ENCODE measurements at places on chromosomes 7 and 10.

- no peak overlapping the region for H3K27ac ChIP-seq
- no peak for DNase-seq
- no peaks in the 10 kb centered on the region for H3K27me3 ChIP-seq
- peaks cover 3% of the 10 kb centered on the region for H3K4me1 ChIP-seq
- no peak overlapping the region for H3K4me3 ChIP-seq
Observed at GRCh38 chr10:117398029-117398428, 22.8 kb upstream of the PDZD8 start.

DNA sequence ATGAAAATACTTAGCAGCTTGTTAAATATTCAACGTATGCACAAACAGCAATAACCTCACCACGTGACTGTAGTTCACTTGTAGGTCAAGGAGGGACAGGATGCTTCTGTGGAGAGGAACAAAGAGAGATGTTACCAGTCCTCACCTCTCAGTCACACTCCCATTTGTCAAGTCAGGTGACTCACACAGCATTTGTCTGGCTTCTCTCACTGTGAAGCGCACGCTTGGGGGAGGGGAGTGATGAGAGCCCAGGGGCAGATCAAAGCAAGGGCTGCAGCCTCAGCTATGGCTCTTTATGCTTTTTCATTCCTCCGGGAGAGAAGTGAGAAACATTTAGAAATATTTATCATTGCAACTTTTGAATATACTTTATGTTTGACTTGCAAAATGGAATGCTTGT lies 2.9 kb upstream of the RBM20 start:
- peaks cover 20% of the 10 kb centered on the region for H3K27me3 ChIP-seq
- H3K36me3 ChIP-seq: no peaks in the 10 kb centered on the region
- no peak overlapping the region for H3K27ac ChIP-seq
- H3K4me3 ChIP-seq: peak overlapping the region; percentile 69

GRCh38 chr10:131641231-131641630 lies 259.6 kb upstream of the PPP2R2D start:
- no peak for DNase-seq
- no peak overlapping the region for H3K4me3 ChIP-seq
- H3K4me1 ChIP-seq: peaks cover 10% of the 10 kb centered on the region
- H3K27ac ChIP-seq: peak overlapping the region; percentile 17

DNA sequence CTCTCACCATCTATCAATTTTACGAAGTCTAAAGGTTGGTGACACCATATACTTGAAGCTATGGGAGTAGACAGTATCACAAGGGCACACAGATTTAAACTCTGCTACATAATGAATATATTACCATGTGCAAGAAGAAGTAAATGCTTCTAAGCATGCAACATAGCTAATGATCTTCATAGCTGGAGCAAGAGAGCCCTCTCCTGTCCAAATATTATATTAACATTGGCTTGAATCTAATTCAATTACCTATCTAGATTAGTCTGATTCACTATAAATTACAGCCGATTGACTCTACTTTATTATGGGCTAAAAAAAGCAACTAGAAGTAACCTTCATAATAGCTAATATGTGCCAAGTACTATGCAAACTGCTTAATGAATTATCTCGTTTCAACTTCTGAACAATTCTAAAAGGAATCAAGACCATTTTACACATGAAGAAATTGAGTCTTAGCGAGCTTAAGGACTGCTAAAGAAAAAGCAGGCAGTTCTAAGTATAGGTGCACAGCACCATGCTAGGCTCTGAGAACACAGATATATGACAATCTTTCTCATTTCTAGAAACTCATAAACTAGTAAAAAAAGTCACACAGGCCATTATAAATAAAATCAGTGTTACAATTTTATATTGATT lies 21.9 kb downstream of the FRA10AC1 start:
- no peak overlapping the region for H3K27ac ChIP-seq
- peaks cover 6% of the 10 kb centered on the region for H3K36me3 ChIP-seq
- H3K4me1 ChIP-seq: no peaks in the 10 kb centered on the region
- no peak overlapping the region for H3K4me3 ChIP-seq

DNA sequence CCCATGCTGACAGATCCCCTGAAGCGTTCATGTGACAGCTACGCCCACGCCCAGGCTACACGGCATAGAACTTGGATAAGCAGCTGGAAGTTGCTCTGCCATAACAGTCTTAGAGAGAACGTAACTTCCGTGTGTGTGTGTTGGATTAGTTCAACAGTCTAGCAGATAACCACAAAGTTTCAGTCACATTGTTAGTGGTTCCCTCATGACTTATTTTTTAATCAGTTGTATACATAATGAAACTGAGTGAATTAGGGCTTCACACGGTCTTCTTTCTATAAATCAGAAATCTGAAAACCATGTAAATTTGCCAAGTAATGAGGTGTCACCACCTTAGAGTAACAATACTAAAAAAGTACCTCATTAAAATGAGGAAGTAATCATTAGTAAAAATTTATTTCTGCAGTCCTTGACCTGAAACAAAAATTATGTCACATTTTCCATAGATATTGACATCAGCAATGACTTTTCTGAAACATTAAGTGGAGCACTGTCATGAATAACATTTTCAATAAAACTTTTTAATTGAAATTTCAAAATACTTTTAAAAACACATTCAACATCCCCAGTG lies 21.7 kb upstream of the MACC1 start:
- no peaks in the 10 kb centered on the region for H3K36me3 ChIP-seq
- H3K4me1 ChIP-seq: peaks cover 12% of the 10 kb centered on the region
- DNase-seq: no peak
- H3K27ac ChIP-seq: no peak overlapping the region
- H3K27me3 ChIP-seq: peaks cover 7% of the 10 kb centered on the region

- no peaks in the 10 kb centered on the region for H3K27me3 ChIP-seq
- H3K4me1 ChIP-seq: peaks cover 9% of the 10 kb centered on the region
- DNase-seq: no peak
- no peak overlapping the region for H3K27ac ChIP-seq
- H3K4me3 ChIP-seq: no peak overlapping the region
- H3K36me3 ChIP-seq: peaks cover 21% of the 10 kb centered on the region
Observed at GRCh38 chr7:121397361-121397760, 1.3 kb upstream of the FAM3C start.

GRCh38 chr7:140680886-140681285 lies 8.1 kb downstream of the ADCK2 start:
- H3K4me1 ChIP-seq: peaks cover 25% of the 10 kb centered on the region
- H3K27ac ChIP-seq: no peak overlapping the region
- peaks cover 11% of the 10 kb centered on the region for H3K27me3 ChIP-seq
- H3K4me3 ChIP-seq: no peak overlapping the region

DNA sequence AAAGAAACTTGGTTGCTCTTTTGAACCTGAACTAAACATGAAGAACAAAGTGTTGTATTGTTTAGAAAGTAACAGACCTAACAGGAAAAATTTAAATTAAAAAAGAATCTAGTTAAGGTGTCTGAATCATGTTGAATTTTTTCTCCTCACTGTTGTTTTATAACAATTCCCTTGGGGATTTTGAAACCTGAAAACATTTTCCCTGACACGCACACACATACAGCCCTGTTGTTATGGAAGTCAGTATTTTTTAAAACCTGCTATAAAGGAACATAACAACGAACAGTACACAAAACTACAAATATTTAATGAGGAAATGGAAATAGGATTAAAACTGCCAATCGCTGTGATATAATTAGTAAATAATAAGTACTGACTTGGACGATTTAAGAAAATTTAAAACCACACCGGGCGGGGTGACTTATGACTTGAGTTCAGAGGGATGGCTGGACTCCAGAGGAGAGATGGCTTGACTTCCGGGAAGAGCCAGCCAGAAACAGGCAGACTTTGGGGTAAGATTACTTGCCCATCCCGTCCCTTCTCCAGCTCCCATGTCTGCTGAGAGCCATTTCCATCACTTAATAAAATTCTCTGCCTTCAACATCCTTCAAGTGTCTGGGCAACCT lies 16.2 kb upstream of the SPOCK2 start:
- no peak overlapping the region for H3K27ac ChIP-seq
- peaks cover 2% of the 10 kb centered on the region for H3K27me3 ChIP-seq
- peaks cover 25% of the 10 kb centered on the region for H3K4me1 ChIP-seq
- peaks cover 38% of the 10 kb centered on the region for H3K36me3 ChIP-seq
- H3K4me3 ChIP-seq: no peak overlapping the region
- DNase-seq: no peak

- no peak for DNase-seq
- peaks cover 5% of the 10 kb centered on the region for H3K36me3 ChIP-seq
- H3K4me1 ChIP-seq: peaks cover 29% of the 10 kb centered on the region
Observed at GRCh38 chr7:22438994-22439393, 61.0 kb downstream of the STEAP1B start.

DNA sequence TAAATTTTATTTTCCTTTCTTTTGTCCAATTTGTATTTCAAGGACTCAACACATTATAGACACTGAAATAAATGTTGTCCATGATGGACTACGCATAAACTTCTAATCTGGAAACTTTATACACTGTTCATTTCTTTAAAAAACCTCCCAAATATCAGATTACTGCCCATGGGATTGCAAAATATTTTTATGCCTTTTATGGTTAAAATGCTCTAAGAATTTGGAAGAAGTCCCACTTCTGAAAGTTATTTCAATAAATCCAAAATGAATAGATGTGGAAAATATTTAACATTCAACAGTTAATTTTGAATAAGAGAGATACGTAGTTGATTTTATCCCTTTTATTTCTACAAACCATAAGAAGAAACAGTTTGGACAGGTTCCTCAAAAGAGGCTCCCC lies 46.1 kb downstream of the CABCOCO1 start:
- H3K27me3 ChIP-seq: peaks cover 7% of the 10 kb centered on the region
- no peaks in the 10 kb centered on the region for H3K4me1 ChIP-seq
- no peaks in the 10 kb centered on the region for H3K36me3 ChIP-seq
- no peak overlapping the region for H3K27ac ChIP-seq

DNA sequence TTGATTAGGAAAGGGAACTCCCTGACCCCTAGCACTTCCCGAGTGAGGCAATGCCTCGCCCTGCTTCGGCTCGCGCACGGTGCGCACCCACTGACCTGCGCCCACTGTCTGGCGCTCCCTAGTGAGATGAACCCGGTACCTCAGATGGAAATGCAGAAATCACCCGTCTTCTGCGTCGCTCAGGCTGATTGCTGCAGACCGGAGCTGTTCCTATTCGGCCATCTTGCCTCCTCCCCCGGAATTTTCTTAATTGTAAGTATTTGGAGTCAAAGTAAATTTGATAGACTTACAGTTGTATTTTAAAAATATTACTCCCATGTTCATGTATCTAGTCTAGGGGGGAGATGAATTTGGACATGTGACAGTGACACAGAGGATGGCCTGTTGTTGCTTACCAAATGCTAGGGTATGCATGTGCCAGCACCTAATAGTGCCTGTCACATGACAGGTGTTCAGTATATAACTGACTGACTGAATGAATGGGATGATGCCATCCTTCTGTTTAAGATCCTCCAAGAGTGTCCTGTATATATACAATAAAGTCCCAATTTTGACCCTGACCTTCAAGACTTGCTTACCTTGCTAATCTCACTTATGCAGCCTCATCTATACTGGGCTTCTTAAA lies 42.0 kb upstream of the ICA1 start:
- no peak for DNase-seq
- H3K36me3 ChIP-seq: peaks cover 15% of the 10 kb centered on the region
- H3K27me3 ChIP-seq: no peaks in the 10 kb centered on the region
- H3K27ac ChIP-seq: no peak overlapping the region
- peaks cover 5% of the 10 kb centered on the region for H3K4me1 ChIP-seq
- H3K4me3 ChIP-seq: no peak overlapping the region

DNA sequence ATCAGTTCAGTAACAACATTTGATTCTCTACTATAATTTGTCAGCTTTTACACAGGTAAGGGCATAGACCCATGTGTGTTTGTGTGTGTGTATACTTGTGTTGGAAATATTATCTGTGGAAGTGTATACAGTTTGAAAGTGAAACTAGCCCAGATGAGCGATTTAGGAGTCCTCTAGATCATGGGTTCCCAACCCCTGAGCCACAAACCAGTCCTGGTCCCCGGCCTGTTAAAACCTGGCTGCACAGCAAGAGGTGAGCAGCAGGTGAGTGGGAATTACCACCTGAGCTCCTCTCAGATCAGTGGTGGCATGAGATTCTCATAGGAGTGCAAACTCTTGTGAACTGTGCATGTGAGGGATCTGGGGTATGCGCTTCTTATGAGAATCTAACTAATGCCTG lies 1221.5 kb upstream of the SORCS1 start:
- no peaks in the 10 kb centered on the region for H3K36me3 ChIP-seq
- H3K4me1 ChIP-seq: no peaks in the 10 kb centered on the region
- no peak overlapping the region for H3K4me3 ChIP-seq
- H3K27ac ChIP-seq: no peak overlapping the region

- DNase-seq: no peak
- no peak overlapping the region for H3K4me3 ChIP-seq
- peaks cover 84% of the 10 kb centered on the region for H3K36me3 ChIP-seq
- H3K4me1 ChIP-seq: peaks cover 10% of the 10 kb centered on the region
Observed at GRCh38 chr7:128959296-128959695, 21.6 kb downstream of the IRF5 start.

DNA sequence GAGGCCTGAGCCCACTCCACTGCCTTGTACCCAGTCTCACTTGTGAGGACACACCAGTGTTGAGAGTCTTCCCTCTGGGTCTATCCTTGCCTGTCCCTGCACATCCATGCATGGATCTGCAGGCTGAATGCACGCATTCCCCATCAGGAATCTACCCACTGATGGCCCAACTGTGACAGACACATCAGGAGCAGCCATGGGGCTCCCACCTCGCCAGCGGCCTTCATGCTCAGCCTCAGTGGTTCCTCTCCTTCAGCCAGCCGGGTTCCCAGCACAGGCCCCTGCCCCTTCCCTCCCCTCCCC lies 21.3 kb downstream of the ANTXRL start:
- no peaks in the 10 kb centered on the region for H3K27me3 ChIP-seq
- H3K4me1 ChIP-seq: peaks cover 5% of the 10 kb centered on the region
- no peak overlapping the region for H3K27ac ChIP-seq
- no peak overlapping the region for H3K4me3 ChIP-seq
- DNase-seq: no peak

- H3K36me3 ChIP-seq: no peaks in the 10 kb centered on the region
- H3K27me3 ChIP-seq: no peaks in the 10 kb centered on the region
- H3K4me3 ChIP-seq: no peak overlapping the region
- H3K4me1 ChIP-seq: peaks cover 4% of the 10 kb centered on the region
Observed at GRCh38 chr7:20301311-20301939, 29.3 kb upstream of the ITGB8 start.

DNA sequence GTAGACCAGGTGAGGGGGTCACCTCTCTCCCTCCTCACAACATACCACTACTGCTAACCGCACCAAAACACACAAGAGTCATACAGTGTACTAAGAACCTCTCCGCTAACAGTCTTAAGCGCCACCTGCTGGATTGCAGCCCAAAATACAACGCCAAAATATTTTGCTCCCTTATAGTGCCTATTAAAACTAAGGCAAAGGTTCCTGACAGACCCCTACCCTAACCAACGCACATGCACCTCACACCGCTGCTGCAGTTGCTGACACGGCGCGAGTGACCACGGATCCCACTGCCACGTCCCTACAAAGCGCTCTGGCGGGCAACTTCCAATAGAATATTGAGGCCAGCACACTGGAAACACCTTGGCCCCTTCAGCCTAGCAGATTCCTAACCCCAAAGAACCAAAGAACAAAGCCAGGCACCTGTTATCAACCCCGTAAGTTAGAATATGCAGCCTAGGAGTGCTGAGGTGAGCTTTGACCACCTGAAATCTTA lies 563.6 kb upstream of the SEMA3D start:
- peaks cover 12% of the 10 kb centered on the region for H3K4me1 ChIP-seq
- no peak overlapping the region for H3K4me3 ChIP-seq
- peak; percentile 57 for DNase-seq
- peaks cover 3% of the 10 kb centered on the region for H3K27me3 ChIP-seq
- H3K36me3 ChIP-seq: peaks cover 25% of the 10 kb centered on the region
